ENCODE measurements at places on chromosomes 12 and 14. TPM values are rescaled to one million over a fixed set of nuclear protein-coding genes. Genes with fewer than 3 reads are reported as not detected.

SERPINA10 gene
- 0.18 TPM for total RNA-seq

DNA sequence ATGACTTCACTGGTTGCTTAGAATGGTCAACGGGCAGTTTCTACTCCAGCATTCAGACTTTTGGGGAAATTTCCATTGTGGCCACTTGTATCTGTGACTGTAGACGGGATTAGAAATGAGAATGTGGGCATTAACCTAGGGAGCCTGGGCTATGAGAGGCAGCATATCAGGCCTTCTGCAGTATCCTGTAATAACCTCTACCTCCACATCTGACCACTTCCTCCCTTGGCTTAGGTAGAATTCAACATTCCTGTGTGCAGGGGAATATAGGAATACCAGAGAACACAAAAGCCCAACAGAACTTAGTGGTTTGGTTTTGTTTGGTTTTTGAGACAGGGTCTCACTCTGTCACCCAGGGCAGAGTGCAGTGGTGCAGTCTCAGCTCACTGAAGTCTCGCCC is 76.4 kb upstream of the HOXC13 start:
- no peak for DNase-seq

DNA sequence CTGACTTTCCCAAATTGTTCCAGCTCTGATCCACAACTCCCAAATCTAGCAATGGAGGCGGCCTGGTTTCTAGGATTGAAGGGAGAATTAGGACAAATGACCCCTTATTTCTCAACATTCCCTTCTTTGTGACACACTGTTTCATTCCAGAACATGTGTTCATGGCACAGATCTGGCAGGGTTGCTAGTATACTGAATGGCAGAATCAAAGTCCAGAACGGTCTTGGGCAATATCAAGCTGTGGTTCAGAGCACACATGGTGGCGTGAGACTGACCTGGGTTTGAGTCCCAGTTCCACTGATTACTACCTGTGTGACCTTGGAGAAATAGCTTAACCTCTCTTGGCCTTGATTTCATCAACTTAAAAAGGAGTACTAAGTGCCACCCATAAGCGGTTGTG is 152.5 kb downstream of the SAMD4A start:
- DNase-seq = no peak

- DNase-seq = no peak
These were observed 33.6 kb upstream of the HNF1A start for GRCh38 chr12:120944645-120945217.

- no peak for DNase-seq
These were observed 52.2 kb downstream of the CHST11 start for GRCh38 chr12:104508752-104509446.

DNA sequence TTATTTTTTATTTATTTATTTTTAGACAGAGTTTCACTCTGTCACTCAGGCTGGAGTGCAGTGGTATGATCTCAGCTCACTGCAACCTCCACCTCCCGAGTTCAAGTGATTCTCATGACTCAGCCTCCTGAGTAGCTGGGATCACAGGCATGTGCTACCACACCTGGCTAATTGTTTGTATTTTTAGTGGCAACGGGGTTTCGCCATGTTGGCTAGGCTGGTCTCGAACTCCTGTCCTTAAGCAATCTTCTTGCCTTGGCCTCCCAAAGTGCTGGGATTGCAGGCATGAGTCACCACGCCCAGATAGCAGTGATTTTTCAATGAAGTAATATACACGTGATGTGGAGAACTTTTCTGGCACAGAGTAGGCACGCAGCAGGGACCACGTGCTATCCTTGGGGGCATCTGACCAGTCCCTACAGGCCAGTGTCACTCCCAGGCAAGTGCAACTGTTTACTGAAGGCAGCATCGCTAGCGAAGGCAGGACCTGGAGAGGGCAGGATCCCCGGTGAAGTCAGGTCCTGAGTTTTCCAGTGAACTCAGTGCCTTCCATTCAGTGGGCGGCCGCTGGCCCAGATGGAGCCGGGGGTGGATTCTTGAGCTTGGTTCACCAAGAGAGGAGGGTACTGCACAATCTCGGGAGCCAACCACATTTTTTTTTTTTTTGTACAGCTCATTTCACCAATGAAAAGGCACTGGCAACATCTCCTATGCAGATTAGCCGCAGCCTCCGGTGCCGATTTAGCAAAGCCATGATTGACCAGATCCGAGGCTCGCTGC is 11.1 kb upstream of the CLMN start:
- no peak for DNase-seq

Data from left colon (tissue), 2 donors.